ENCODE measurements at places on chromosomes 5 and 9. TPM values are rescaled to one million over a fixed set of nuclear protein-coding genes. Genes with fewer than 3 reads are reported as not detected.

The IFNA2 gene
- not detected for polyA plus RNA-seq

The ORM2 gene
- not detected for polyA plus RNA-seq

GRCh38 chr5:4205398-4205797, 609.8 kb downstream of the IRX1 start:
- no peak for DNase-seq

GRCh38 chr9:115006660-115007059, 76.3 kb upstream of the TNFSF8 start:
- no peak for DNase-seq

DNA sequence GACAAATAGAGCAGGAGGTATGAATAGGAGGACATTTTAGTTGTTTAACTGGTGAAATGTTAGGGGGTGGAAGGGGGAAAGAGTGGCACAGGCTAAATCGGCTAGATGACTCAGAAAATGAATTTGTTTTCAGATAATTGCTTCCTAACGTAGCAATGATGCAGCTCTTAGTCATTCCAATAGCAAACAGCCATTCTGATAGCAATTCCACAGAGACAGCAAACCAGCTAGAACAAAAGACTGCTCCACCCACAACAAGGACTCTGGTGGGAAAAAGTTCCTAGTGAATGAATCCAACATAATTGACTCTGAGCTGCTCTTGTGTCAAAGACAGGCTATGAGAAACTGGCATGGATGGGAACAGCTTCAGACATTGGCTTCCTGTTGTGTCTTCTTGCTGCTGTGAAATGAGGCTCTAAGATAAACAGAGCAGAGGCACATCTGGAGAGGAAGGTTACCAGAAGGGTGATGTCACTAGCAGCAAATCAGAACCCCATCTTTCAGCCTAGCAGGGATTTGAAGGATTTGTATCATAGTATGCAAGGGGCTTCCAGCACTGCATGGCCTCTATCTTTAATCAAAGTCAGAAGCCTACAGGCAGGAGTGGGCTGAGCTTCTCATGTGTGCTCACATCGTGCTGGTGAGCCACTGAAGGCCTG, 28.1 kb upstream of the F2RL1 start:
- peak; percentile 76 for DNase-seq

The NXNL2 gene
- 0.92 TPM for polyA plus RNA-seq

DNA sequence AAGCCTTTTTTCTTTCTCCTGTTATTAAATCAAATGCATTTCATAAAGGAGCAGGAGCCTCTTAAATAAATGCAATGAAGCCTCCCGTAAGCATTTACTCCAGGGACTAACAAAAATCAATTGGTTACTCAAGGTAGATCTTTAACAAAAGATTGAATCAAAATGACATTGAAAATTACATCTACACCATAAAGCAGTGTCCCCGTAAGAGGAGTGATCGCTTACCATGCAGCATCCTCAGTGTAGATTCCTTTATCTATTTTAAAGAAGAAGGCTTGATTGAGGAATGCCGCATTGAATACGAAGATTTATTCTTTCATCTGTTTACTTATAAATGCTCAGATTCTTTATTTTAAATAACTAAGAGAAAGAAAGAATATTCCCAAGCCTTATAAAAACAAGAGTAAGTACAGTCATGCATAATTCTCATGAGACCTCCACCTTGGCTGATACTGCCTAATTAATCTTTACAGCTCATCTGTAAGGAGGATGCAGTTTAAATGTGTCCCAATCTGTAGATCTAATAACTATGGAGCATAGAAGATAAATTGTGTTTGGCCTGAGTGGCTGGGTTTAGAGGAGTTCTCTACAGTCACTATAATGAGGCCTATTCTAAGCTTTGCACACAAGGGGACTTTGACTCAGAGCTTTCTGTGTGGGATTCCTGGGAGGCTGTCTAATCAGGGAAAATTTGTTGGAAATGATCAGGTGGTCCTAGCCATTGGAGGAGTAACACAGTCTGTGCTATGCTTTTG, 55.1 kb downstream of the PLPPR1 start:
- DNase-seq, result no peak

DNA sequence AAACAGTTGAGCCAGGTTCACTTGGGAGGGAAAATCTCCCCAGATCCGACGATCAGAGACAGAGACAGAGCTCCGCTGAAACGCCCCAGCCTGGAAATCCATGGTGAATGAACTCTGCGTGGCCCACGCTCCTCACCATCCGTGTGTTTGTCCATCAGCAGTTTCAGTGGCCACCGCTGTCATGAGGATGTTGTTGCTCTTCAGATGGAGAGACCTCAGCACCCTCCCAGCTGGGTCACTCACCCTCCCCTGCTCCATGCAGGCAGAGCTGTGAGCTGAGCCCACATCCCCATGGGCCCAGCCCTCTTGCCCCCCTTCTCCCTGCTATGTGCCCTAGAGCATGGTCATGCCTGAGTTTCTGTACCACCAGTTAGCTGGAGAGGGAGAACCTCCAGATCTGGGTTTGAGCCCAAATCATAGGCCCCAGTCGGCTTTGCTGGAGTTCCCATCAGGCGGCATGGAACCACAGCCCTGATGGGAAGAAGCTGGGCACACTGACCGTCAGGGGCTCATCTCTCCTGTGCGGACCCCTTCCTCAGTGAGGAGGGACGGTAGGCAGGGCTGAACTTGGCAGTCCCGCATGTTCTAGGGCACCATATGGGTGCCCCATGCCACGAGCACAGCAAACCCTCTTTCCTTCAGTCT, 154.4 kb upstream of the COL5A1 start:
- no peak for DNase-seq

The CAMSAP1 gene
- polyA plus RNA-seq, result 15.0 TPM

The NIM1K gene
- polyA plus RNA-seq, result 0.06 TPM

DNA sequence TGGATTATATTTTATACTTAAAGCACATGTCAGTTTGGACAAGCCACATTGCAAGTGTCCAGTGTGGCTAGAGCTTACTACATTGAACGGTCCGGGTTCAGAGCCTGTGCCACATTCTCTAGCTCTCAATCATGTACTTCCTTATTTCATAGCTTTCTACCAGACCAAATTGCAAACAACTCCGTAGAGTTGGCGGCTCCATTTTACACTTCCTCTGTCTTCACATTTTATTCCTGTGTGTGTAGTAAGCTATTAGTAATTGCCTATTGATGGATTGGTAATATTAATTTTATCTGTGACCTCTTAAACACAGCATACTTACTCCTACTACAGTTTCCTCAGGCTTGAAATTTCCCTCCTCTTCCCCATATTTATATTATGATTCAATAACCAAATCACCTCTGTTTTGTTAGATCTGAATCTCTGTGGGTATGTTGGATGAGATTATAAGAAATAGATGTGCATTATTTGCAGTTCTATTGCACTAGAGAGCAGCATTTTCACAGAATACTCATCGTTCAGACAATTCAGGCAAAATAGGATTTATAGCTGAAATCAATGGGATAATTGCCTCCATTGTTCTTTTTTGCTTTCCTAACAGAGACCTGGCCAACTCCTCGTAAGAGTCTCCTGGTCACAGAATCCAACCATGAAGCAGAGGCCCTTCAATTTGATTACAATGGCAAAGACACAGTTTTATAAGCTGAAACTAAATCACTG, 29.0 kb upstream of the C9orf72 start:
- DNase-seq, result no peak

GRCh38 chr9:14365670-14366069, 51.7 kb upstream of the NFIB start:
- DNase-seq, result no peak

DNA sequence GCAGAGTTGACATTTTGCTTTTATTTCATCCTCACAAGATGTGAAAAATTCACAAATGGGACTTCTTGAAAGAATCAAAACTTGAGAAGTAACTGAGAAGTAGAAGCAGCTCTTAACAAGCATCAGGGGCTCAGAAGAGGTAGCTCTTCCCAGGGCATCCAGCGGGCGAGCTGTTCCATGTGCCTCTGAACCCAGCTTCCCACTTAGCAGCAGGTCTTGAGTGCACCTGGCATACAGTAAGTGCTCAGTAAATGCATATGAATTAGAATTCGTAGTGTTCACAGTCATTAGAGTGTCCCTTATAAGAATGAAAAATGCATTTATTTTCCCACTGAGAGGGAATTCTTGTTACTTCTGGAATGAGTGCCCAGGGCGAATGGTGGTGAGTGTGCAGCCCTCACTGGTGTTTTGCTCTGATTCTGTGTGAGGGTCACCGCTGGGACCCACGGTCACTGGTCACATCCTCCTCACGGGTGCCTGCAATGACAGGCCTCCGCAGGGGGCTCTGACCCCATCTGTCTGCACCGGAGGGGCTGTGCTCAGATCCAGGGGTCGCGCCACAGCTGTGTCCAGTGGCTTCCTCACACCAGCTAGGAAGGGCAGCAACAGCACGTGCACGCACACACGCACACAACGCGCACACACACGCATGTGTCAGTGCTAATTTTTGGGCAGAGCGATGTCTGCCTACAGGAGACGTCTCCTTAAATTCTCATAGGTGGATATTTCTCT, 26.9 kb downstream of the EXOC3 start:
- no peak for DNase-seq

DNA sequence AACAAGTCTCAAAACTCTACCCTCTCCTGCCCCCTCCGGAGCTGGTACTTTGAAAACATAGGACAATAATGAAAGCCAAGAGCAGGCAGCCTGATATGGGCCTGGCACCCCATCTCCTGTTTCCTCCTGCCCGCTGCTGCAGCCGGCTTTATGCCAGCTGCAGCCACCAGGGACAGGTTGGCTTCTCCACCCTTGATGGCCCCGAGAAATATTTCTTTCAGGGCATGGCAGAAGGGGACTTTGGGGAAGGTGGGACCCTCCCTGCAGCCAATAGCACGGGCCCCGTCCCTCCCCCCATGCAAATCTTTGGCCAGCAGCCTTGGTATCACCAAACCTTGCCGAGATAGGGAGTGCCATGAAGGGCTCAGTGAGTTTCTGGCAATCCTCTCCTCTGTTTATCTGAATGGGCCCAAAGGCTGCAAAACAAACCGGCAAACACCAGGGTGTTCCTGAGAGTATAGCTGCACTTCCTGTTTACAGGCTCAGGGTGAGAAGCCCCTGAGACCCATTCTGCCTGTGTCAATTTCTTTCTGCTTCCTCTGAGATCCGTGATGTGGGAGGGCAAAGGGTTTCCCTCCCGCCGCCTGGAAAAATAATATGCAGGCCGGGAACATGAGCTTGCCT, 73.4 kb upstream of the BOD1 start:
- peak; percentile 48 for DNase-seq

The MCIDAS gene
- 1.7 TPM for polyA plus RNA-seq

GRCh38 chr5:145056800-145057199, 778.3 kb downstream of the PRELID2 start:
- DNase-seq, result no peak

DNA sequence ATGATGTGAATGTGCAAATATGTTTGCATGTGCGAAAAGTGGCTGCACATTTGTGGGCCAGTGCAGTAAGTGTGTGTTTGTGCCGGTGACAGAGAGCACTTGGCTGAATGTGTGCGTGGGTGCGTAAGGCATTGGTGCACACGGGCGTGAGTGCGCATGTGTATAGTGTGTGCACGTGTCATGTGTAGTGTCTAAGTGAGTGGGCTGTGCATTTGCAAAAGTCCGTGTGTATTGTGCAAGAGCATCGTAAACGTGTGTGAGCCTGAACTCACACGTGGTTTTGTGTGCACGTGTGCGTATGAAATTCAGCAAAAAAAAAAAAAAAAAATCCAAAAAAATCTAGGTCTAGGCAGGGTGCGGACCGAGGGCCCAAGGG, 6.5 kb upstream of the EBF1 start:
- no peak for DNase-seq

The NEUROG1 gene
- polyA plus RNA-seq, result not detected

- DNase-seq, result no peak
Measured at GRCh38 chr9:78614892-78615291, 318.0 kb downstream of the PSAT1 start.

The PPIP5K2 gene
- polyA plus RNA-seq, result 21.9 TPM

- DNase-seq, result no peak
Measured at GRCh38 chr5:62231576-62231975, 74.4 kb upstream of the KIF2A start.

GRCh38 chr9:134025606-134026541, 593 bp downstream of the BRD3OS start:
- peak; percentile 25 for DNase-seq

- DNase-seq, result no peak
Measured at GRCh38 chr5:172224996-172225395, 31.0 kb downstream of the EFCAB9 start.

GRCh38 chr5:157290981-157291711, 25.2 kb downstream of the CYFIP2 start:
- peak; percentile 85 for DNase-seq

GRCh38 chr5:50958852-50959457, 292.5 kb downstream of the PARP8 start:
- peak; percentile 35 for DNase-seq

GRCh38 chr5:124663101-124663506, 83.3 kb downstream of the ZNF608 start:
- DNase-seq, result no peak

The PCDHB11 gene
- polyA plus RNA-seq, result 0.07 TPM

Data from A549 (cell line).